Cardiac fibroblast (primary cell): ENCODE measurements at places on chromosomes 11 and 22.

DNA sequence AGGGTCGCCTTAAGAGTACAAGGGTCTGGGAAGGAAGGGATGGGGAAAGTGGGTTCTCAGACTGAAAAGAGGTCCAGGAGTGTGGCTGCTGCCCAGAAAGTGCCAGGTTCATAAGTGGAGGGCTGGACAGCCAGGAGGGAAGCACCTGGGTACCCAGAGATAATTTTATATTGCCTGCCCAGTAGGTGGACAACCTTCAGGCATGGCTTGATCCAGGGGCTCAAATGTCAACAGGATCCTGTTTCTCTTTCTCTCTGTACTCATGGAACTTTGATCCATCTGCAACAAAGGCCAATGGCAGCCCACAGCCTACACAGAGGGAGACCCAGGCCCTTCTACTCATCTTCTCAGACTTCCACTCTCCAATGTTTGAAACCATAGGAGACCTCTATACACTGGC lies 80.5 kb upstream of the GRK3 start:
- no peak for DNase-seq

GRCh38 chr22:37498289-37498909 lies 12.2 kb upstream of the MFNG start:
- DNase-seq, result no peak

DNA sequence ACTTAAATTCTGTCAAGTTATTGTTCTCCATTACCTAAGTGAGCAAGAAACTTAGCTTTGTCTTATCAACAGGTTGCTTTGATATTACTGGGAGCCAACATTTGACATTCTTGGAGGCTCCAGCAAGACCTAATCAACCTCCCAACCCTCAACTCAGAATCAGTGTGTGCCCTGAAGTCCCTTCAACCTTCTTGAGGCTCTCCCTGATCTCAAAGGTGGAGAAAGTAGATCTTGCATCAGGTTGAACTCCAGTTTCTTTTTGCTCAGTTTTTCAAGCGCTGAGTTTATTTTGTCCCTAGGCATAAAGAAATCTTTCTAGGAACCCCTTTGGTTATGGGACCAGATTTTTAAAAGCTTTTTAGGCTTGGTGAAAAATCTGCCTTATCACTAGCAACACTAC lies 1.4 kb downstream of the FAM111A start:
- no peak for DNase-seq

DNA sequence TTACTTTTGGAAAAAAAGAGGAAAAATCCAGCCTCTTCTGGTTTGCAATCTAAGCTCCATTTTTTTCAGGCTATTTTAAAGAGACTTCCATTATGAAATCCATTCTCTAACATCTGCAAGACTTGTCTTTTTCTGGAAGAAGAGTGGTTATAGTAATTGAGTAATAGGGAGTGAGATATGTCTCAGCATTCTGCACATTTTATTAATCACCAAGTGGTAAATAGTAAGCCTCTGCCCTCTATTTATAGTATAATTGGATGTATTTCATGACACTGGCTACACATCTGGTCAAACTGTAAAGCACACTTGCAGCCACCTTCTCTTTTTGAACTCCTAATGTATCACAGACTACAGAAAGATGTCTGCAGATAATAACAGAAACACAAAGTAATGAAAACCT lies 391.1 kb downstream of the ETS1 start:
- DNase-seq, result peak; percentile 35

DNA sequence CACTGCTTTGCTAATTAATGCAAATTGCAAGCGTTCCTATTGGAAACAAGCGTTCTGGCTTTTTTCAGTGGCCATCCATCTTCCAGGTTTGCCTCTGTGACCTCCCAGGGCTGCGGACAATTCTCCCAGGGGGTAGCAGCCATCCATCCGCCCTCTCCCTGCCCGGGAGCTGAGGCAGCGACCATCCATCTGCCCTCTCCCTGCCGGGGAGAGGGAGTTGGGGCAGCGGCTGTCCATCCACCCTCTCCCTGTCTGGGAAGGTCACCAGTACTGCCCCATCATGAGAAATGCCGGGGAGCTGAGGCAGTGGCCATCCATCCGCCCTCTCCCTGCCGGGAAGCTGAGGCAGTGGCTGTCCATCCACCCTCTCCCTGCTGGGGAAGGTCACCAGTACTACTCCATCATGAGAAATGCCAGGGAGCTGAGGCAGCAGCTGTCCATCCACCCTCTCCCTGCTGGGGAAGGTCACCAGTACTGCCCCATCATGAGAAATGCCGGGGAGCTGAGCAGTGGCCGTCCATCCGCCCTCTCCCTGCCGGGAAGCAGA lies 394.7 kb downstream of the BRD1 start:
- DNase-seq, result no peak
